AG08396 (cell line): ENCODE measurements at places on chromosomes 2 and 18.

DNA sequence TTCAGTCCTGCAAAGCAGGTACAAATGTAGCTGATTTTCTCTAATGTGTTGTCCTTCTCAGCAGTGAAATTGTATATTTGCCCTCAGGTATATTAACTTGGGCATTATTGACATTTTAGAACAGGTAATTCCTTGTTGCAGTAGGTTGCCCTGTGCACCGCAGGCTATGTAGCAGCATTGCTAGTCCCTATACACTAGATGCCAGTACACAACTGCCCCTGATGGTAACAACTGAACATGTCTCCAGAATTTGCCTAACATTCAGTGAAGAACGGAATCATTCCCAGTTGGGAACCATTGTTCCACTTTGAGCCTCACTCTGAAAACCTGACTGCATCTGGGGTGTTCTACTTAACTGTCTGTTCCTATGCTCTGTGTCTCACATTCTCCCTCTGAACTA is 23.1 kb upstream of the TFPI start:
- DNase-seq, result no peak

GRCh38 chr2:214471990-214472389 is 61.1 kb downstream of the VWC2L start:
- peak; percentile 4 for DNase-seq

GRCh38 chr18:62566199-62566598 is 43.4 kb downstream of the ZCCHC2 start:
- DNase-seq, result no peak

DNA sequence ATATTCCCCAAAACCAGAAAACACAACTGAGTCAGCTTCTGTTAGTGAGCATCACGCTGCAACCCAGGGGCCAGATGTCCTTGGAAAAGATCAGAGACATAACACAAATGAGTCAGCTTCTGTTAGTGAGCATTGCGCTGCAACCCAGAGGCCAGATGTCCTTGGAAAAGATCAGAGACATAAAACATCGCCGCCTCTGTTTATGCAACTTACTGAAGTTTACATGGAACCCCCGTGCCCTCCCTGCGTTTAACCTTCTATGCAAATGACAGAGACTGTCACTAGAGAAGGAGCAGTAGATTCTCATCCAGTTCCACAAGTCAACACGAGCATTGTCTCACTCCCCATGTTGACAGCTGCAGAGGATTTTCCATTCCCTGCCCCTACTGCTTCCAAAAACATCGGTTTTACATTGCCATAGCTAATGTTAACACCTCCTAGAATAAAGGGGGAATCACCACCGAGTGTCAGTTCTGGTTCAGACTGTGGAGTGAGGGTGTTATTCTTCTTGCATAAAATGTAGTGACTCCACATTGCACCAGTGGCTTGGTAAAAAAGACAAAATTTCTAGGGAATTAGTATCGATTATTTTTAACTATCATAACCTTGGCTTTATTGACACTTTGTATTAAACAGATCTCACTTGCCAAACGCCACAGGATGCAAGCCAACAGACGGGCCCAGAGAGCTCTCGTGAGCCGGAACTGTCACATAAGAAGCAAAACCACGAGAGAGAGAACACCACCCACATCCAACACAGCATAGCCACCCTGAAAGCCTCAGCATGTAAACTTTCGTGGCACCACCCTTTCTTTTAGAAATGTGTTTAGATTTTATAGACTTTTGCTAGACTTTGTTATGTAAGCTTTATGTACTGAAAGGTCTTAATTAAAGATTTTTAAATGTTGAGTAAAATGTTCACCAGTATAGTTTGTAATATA is 87.7 kb downstream of the SH3YL1 start:
- no peak for DNase-seq

- DNase-seq, result no peak
These were observed 54.9 kb downstream of the DSC3 start for GRCh38 chr18:30987467-30988241.

DNA sequence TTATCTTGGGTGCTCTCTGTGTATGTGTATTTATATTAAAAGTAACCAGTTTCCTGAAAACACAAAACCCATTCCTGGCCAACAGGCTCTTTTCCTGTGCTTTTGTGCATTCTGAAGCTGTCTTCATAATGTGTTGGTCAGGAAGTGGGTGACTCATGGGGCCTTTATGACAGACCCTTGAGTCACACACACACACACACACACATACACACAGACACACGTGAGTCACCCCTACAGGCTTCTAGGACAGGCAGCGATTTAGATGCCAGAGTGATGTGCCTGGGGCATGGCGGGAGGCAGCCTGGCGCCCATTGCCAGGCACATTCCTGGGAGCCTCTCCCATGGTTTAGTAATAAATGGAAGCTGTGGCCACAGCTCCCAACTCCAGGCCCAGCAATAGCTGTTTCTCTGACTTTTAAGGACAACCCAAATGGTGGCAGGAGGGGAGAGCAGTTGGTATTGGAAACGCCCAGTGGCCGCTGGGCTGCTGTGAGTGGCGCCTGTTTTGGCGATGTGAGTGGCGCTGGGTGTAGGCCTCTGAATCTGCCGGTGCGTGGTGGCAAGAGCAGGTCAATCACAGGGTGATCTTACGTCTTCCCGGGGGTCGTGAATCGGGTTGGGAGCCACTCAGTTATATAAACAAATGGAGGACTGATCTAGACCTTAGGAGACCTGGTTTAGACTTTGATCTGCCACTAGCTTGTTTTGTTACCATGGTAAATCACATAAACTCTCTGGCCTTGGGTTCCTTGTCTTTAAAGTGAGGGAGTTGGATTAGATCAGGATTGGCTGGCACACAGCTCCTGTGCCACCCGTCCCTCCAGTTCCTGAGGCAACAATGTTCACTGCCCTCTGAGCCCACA is 150.7 kb upstream of the DLX2 start:
- peak; percentile 87 for DNase-seq

DNA sequence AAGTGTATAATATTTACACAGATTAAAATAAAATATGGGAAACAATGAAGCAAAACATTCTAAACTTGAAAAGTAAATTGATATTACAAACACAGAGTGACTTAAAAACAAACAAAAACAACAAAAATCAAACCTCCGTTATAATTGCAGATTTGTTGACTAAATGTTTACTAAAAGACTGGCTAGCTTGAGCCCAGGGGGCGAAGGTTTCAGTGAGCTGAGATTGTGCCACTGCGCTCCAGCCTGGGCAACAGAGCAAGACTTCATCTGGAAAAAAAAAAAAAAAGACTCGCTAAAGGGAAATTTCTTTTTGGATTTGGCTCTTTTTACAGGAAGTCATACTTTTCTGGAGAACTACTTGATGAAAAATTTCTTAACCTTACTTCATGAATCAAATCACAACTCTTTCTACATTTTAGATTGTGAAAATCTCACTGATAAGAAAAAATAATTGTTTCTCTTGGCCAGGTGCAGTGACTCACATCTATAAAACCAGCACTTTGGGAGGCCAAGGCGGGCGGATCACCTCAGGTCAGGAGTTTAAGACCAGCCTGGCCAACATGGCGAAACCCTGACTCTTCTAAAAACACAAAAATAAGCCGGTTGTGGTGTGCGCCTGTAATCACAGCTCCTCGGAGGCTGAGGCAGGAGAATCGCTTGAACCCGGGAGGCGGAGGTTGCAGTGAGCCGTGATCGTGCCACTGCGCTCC is 9.7 kb downstream of the TFPI start:
- DNase-seq, result no peak

DNA sequence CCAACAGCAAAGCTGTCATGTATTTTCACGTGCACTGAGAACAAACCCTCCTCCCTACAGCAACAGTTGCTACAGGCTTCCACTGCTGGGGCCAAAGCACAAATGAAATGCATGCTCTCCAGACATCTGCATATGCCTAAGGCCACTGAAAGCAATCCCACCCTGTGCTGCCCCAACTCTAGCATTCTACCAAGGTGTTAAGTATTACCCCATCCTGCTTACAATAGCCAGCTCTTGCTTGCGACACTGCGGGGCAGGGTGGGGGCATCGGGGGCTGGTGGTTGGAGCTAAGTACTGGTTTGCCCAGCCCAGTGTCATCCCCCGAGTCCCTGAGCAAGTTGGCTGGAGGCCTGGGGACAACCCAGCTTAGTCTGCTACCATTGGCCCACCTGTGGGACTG is 742.5 kb downstream of the TDRD15 start:
- no peak for DNase-seq

DNA sequence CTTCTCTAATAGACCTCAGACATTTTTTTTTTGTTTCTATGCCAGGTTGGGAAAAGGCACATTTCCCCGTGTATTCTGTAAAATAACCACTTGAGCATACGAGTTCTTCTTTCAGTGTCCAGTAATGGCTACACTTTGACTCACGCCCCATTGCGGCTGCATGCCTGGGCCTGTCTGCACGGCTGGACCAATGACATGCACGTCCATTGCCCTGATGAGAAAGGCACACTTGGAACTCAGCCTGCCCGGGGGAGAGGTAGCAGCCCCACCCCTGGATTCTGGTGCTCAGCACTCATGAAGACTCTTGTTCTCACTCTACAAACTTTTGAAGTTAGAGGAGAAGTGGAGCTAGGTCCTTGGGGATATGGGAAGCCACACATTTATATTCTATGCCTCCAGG is 5.8 kb downstream of the PCARE start:
- DNase-seq, result no peak

DNA sequence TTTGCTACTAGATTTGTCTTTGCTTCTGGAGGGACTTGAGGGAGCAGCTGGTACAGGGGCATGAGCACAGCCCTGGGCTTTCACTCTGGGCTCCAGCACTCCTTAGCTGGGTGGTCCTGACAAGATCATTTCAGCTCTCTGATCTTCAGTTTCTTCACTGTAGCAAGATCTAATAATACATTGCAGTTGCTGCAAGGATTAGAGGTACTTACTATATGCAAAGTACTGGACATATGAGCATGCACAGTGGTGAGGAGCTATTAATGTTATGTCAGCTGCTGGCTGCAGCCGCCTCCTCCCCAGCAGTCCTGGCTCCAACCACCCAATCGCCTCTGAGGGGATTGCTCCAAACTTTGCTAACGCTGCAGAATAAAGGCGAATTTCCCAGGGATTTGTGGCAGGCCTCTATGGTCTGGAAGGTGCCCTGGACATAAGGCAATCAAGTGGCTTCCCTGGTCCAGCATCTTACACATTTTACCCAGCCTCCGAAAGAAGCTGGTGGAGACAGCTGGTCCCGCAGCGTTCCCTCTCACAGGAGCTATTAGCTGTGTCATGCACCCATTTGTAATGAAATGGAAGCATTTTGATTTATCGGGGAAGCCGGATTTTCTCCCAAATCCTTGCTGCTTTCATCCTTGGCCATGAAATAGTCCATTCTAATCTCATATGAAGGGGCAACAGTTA is 96.7 kb downstream of the RHOB start:
- no peak for DNase-seq

- DNase-seq, result no peak
These were observed 46.4 kb upstream of the SPTBN1 start for GRCh38 chr2:54409752-54410151.

- no peak for DNase-seq
These were observed 194.8 kb downstream of the TPGS2 start for GRCh38 chr18:36633961-36634412.
